Umbilical cord (tissue), 2 donors: ENCODE measurements at places on chromosomes 7 and 10.
A peak's percentile ranks its signal among the peaks of the same experiment; 100 is the strongest.

DNA sequence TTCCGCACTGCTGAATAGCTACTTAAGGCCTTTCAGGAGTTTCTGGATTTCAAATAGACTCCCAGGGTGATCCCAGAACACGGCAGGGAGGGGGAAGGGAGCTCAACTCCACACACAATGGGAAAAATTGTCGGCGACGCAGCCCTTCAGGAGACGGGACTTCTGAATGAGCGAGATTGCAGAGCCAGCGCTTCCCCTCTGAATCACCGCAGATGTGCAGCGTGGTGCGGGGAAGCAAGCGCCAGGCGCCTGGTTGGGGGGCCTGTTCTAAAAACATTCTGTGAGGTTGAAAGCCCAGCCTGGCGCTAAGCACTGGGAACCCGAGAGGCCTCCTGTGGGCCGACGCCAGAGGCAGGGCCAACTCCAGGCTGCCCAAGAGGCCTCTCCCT, 163.3 kb downstream of the MAD1L1 start:
- peak; percentile 66 for DNase-seq

GRCh38 chr7:31249671-31250070, 90.9 kb downstream of the NEUROD6 start:
- DNase-seq, result no peak

DNA sequence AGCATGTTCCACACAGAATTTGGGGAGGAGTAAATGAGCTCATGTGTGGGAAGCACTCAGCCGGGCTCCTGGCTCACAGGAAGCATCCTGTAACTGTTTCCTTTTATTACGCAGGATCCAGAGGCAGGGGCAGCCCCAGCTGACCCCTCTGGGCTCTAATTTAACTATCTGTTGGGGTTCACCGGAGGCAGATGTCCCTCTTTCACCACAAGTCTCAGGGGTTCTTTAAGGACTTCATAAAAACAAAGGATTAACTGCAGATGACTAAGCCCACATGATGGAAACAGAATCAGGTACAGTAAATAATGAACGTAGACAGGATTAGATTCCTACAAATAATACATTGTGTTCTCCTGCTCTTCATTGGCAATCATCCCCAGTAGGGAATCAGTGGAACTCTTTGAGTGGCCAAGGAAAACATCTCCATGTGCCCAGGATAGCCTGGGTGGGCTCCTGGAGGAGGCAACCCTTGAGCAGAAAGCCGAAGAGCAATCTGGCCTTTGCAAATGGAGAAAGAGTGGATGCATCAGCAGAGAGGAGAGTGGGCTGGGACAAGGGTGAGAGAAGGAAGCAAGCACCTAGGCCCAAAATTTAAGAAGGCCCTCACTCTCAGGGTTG, 24.6 kb downstream of the TBXAS1 start:
- no peak for DNase-seq

GRCh38 chr7:1444214-1444924, 14.9 kb downstream of the MICALL2 start:
- no peak for DNase-seq

GRCh38 chr7:150443793-150444540, 6.5 kb upstream of the GIMAP8 start:
- no peak for DNase-seq
